ENCODE measurements at places on chromosomes 12 and 14.

DNA sequence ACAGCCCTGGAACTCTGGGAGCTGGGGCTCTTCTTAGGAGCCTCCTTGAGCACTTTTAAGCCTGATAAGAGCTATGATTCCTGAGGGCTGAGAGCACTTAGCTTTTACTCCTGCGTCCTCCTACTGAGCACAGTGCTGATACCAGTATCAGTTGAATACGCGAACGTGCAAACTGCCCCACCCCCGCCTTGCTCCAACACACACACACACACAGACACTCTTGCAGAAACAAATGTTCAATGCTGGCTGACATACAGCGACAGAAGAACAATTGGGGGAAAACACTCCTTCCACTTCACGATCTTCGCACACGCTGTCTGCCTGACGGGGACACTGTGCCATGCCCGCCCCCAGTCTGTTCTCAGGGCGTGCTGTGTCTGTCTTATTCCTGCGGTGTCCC lies 57.2 kb upstream of the DLK1 start:
- no peak for DNase-seq

DNA sequence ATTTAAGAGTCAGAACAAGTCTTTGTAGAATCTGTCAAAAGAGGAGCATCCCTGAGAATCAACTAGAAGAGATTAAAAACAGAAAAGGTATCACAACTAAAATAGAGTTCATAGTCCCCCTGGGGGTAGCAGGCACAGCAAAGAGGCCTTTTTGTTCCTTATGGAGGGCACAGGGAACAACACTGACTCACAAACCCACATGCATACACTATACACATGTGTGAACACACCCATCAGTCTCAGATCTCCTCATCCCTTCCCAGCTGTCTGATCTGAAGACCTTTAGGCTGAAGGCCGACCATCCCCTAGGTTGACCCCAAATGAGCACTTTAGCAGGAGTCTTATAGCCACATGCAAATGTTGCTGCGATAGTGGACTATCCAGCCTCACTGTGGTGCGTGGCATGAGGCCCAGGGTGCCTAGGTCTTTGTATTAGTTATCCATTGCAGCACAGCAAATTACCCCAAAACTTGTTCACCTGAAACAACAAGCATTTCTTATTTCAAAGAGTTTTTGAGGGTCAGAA lies 236.7 kb upstream of the EGLN3 start:
- no peak for DNase-seq

DNA sequence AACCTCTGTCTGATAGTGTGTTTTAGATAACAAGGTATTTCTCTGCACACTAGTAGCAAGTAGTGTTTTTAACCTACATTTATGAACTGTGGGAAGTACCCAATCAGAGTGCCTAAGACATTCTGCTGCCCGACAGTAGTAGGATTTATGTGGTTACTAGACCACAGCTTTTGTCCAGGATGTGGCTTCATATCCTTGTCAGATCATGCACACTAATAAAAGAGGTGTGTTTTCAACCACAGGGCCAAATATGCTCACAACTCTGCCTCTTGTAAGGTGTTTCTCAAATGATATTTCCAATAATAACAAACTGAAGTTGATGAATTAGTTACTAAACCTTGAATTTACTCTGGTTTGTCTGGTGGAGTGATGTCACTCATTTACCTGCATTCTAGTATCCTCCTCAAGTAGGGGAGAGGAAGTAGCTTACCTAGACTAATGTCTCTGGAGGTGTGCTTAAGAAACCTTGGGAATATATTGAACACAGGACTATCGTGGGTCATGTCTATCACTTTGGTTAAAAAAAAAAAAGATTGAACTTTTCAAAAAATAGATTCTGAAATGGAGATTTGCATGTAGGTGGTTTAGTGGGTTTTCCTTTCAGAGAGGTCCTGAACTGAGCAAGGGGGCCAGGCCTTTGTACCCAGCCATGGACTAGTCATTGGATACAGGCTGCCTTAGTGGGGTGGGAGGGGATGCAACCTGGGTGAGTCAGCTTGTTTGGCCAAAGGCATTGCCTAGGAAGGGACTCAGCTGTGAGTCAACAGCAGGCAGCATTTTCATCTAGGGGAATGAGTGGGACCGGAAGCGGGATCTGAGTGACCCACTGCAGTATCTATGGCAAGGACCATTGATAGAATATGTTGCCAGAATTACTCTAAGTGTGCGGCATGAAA lies 14.1 kb downstream of the FBXW8 start:
- DNase-seq: no peak

- DNase-seq: no peak
These were observed 32.9 kb downstream of the MED13L start for GRCh38 chr12:116244474-116245090.

DNA sequence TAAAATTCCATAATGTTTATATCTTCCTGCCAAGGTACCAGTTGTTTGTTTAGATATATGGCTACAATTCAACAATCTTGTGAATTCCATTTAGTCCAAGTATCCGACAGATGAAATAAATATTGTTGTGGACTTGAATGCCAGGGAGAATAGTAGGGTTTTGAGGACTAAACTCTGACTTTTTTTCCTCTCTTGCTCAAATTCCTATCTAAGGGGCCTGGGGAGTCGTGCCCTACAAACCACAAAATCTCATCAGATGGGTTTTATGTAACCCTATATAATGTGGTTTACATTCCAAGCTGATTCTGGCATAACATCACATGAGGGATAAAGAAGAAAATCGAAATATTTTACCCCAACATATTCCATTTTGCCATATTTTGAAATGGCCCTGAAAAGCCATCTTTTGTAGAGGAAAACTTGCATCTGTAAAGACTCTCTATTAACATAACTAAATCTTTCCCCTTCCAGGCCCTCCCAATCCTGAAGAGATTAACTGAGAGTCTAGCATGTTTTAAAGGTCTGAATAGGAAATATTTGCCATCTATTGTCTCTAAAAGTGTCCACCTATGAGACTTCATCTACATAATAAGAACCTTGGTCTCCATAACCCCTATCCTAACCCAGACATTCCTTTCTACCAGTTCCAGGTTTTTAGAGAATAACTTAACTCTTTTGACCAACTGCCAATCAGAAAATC lies 184.7 kb upstream of the KITLG start:
- no peak for DNase-seq

DNA sequence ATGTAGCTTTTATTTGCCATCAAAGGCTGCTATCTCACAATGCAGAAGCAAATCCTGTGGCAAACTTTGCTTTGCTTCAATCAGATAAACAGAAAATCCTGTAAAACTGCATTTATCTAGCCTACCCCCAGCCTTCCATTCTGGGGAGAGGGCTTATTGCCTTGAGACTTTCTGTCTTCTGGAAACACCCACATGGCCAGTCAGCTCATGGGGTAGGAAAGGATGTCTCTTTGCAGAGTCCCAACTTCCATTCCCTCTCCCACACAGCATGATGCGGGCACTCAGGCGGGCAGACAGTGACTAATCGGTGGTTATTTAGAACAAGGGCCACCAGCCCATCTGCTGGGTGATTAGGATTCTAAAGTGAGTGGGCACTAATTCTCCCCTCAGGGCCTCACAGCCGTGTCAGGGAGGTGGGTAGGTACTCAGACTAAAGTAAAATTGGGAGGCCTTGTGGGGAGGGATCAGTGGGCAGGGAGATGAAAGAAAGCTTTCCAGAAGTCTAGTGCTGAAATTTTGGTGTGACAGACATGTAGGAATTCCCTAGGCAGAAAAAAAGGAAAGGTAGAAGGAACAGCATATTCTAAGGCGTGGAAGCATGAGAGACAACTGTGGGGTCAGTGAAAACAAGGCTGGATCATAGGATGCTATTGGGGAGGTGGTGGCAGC lies 720.5 kb downstream of the VRK1 start:
- no peak for DNase-seq

DNA sequence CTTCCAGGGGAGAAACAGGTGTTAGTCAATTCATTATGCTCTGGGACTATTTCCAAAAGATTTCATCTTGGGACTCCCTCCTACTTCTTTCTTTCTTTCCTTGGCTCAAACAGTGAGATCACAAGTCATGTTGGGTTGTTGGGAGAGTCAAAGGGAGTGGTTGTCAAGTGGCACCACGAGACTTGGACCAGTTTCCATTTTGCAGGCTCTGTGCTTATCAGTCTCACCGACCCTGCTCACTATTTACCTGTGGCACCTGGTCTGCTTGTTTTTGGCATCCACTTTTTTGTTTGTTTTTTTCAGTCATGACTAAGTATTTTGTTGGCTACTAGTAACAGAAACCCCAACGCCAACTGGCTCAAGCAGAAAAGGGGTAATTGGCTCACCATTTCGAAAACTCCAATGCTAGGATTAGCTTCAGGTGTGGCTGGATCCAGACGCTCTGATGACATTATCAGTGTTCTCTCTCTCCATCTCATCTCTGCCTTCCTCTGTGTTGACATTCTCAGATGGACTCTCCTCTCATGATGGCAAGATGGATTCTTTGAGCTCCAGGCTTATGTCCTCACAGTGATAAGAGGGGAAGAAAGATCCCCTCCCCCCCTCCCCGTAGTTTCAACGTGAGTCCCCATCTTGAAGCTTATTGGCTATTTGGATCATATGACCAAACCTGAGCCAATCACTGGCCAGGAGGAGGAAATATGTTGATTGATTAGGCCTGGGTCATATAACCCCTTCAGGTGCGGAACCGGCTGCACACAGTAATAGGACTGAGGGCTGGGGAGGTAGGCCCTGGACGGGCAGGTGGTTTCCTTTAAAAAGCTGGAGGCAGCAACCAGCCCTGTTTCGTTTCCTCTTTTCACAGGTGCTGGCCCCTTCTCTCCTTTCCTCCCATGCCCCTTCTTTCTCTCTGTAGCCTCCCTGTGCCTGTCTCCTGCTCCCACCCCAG lies 84.2 kb downstream of the AACS start:
- no peak for DNase-seq

- no peak for DNase-seq
These were observed 501.0 kb downstream of the EGLN3 start for GRCh38 chr14:33449703-33450395.

DNA sequence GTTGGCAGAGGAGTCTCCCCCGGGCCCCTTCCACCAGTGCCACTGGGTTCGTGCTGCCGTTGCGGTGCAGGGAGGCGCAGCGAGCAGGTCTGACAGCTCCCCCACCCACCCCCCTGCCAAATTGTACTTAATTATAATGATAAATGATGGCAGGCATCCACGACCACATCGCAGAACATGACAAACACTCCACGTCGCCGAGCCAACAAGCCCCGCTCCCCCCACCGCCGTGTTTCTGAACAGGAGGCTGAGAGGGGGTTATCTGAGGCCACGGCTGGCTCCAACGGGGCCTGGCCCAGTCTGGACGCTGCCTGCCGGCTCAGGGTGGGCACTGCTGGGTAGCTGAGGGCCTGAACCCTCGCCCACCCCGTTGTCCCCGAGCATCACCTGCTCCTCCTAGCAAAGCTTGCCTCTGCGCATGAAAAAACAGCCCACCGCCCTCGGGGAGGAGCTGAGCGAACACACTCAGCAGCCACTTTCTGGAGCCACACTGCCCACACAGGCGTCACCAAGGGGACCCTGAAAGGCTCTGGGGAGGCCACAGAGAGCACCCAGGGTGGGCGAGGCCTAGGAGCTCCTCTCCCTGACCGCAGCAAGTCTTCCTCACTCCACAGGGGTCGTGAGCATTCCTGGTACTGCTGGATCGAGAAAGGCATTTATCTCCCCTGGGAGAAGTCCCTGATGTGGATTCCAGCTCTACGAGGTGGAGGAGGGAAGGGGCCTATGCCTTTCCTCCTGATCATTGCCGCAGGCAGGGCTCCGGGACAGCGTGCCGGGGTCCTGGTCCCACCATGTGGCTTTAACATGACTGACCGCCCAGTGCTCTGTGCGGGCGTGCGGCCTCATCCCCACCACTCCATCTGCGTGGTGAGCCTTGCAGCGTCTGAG lies 35.4 kb upstream of the DIO3 start:
- no peak for DNase-seq

DNA sequence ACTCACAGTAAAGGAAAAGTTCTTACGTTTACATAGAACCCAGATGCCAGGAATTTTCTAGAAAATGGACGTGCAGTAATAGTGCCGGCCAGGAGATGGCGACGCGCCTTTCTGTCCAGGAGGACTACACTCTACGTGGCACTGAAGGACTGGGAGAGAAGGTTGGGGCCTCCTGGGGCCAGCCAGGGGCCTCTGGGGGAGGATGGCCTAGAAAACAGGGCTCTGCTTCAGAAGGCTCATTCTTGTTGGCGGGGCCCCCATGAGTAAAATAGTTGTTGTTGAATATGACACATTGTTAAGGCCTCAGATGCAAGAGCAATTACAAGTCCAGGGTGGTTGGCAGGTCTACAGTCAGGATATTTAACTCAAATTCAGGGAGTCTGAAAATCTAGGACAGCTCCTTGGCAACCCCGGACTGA lies 120.1 kb upstream of the MAX start:
- peak; percentile 32 for DNase-seq

DNA sequence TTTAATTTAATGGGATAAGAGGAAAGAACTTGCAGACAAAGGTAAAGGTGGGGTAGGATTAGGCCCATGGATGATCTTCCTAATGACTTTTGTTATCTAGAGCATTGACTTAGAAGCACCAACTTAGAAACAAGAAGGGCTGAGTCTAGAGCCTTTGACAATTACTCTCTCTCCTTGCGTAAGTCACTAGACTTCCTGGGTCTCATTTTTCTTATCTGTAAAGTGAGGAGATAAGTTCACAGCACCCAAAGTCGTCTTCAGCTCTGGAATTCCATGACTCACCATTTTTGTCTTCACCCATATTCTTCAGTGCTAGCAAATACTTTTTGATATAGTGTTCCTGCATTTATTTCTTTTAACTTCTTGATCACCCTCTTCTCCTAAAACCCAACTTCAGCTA lies 75.7 kb downstream of the SSPN start:
- DNase-seq: no peak

- DNase-seq: no peak
These were observed 6.2 kb upstream of the KRT84 start for GRCh38 chr12:52391618-52392002.

DNA sequence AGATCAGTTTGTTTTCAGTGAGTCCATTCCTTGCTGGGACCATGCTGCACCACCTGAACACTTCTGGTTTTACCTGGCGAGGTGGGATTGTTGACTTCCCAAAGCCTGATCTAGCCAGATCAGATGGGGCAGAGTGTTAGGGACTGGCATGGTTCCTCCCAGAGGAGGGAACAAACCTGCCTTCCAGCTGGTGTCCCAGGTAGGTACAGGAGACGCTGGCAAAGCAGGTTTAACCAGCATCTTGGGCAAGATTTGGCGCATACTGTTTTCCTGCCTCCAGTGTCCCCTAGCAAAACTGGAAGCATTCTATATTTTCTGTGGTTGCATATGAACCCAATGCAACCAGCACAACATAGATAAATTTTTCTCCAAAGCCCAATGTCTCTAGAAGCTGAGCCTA lies 14.6 kb upstream of the FOS start:
- DNase-seq: no peak

Measured in activated CD8-positive, alpha-beta memory T cell treated with anti-CD3 and anti-CD28 coated beads for 1 hour (primary cell).